ENCODE measurements at places on chromosomes 3 and 15.

DNA sequence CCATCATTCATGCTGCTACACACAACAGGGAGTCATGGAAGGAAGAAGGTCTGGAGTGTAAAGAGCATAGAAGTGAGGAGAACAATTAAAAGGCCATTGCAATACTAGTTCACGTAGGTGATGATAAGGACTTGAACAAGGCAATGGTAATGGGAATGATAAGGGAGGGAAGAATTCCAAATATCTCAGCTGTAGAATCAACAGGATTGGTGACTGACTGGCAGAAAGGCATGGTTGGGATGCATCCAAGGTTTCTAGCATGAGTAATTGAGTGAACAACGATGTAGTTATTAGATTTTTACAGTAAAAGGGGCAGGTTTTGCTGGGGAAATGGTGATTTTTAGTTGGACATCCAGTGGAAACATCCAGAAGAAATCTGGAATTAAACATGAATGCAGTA lies 2.4 kb upstream of the SEC62 start:
- DNase-seq: no peak

DNA sequence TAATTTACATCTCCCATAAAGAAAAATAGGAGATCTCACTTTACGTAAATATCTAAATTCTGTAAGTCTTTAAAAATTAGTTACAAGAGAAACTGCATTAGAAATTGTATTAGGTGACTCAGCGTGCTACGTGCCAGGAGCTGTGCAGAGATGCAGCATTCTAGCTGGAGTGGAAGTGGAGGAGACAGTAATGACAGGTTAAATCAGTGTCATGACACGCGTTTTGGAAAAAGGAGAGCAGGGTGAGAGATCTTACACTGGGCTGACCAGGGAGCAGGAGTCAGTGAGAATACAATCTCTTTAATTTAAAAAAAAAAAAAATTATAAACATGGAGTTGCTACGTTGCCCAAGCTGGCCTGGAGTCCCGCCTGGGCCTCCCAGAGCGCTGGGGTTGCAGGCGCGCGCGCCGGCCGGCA lies 635 bp downstream of the TUBGCP5 start:
- DNase-seq: no peak

- no peak for DNase-seq
These were observed 55.6 kb upstream of the RGMA start for GRCh38 chr15:93144463-93145236.

- DNase-seq: no peak
These were observed 38.4 kb upstream of the EHHADH start for GRCh38 chr3:185292238-185292637.

DNA sequence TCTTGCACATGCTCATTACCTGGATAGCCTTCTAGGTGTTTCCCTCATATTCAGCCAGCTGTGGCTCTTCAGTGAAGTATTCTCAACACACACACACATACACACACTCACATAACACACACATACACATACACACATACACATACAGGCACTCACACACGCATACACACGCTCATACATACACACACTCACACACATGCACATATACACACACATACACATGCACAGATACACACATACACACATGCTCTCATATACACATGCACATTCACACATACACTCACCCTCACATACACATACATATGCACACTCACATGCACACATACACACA lies 41.2 kb downstream of the GRK7 start:
- DNase-seq: no peak

DNA sequence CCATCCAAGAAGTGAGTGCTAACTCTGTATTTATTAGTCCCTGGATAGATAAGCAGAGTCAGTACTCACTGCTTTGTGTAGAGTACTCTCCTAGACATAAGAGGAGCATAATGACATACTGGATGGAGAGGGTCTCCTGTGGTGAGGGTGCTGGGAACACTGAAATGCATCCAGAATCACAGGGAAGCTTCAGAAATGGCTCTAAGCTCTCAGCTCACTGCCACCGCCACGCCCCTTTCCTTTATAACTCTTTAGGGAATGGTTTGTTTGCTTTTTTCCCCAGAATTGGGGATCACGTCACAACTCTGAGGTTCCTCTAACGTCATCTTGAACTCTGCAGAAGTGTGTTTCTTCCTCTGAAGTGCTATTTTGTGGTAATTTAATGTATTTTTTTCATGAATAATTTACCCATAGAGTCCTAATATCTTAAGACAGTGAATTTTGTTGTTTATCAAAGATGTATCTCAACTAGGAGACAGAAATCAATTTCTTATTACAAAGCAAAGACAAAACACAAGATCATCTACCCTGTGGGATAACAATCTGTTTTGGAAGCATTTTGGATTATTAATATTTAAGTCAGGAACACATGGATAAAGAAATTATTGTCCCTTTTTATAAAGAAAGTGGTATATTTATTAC lies 154.6 kb downstream of the PTPRG start:
- DNase-seq: no peak

DNA sequence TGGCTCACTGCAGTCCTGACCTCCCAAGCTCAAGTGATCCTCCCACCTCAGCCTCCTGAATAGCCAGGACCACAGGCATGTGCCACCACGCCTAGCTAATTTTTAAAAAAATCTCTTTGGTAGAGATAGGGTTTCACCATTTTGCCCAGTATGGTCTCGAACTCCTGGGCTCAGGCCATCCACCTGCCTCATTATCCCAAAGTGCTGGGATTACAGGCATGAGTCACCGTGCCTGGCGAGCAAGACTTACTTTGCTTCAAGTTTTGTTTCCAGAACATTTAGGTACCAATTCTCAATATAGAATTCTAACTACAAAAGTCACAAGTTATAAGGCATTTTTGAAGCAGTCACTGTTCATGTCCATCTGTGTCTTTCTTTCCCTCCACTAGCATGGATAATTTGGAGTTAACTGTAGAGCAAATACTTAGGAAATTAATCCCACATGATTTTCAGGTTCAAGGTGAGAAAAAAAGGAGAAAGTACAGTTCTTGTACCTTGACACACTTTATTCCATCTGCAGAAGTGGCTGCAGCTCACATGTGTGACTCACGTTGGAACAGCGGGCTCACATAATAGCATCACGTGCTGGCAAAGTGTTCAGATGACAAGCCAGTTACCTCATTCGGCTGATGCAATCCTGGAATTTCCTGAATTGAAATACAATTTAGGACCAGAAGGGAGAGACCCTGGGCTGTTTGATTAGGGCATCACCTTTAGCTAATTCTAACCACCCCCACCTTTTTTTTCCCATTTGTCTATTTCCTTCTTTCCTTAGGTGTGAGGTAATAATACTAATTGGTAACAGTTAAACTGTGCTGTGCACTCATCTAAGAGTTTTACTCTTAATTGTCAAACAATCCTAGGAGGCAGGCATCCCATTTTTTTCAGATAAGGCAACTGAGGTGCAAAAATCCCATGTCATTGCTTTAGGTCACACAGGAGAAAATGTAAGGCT lies 46.9 kb upstream of the NEDD4 start:
- no peak for DNase-seq

GRCh38 chr15:65263313-65263712 lies 23.4 kb downstream of the PARP16 start:
- no peak for DNase-seq

GRCh38 chr3:95272166-95272565 lies 1209.3 kb downstream of the NSUN3 start:
- DNase-seq: no peak

GRCh38 chr3:43095370-43095769 lies 10.5 kb downstream of the POMGNT2 start:
- DNase-seq: no peak

DNA sequence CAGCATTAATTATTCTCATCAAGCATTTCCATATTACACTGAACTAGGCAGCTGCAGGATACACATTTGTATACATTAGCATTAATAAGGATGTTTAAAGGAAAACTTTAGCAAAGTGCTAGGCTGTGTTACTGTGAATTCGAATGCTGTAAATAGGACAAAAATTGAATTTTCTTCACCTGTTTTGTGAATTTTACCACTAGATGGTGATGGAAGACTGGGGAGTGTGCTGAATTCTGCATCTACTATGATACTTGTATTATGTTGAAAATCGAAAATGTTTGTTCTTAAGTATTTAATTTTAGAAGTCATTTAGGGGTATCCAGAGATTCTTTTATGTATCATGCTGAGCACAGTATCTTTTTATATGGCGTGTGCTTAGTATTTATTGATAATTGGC lies 12.3 kb upstream of the P2RY14 start:
- DNase-seq: no peak

DNA sequence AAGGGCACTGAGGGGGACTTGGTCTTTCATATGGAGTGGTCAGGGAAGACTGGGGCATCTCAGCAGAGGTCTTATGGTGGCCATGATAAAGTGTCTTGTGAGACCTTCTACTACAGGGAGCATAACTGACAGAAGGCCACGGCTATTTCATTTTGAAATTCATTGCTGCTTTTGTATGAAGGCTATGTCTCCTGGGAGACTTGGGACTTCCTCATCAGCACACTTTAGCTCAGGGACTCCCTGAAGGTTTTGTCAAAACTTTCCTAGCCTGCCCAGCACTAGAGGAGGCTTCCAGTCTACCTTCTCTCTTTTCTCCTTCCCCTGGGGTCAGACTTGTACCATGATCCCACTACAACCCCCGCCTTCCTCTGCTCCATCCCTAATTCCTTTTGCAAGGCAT lies 77.2 kb upstream of the RASGRF1 start:
- DNase-seq: no peak

DNA sequence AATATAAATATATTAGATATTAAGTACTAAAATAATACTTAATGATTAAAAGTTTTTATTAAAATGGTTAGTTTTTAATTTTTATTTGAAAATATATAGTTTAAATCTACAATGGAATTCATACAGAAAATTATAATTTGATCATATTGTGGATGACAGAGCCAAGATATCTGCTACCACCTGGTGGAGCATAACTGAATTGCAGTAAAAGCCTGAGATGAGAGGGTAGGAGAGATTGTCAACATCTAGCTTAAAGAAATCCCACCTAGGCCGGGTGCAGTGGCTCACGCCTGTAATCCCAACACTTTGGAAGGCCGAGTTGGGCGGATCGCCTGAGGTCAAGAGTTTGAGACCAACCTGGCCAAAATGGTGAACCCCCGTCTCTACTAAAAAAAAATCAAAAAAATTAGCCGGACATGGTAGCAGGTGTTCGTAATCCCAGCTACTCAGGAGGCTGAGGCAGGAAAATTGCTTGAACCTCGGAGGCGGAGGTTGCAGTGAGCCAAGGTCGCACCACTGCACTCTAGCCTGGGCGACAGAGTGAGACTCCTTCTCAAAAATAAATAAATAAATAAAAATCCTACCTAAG lies 25.1 kb upstream of the CSTA start:
- DNase-seq: peak; percentile 15

DNA sequence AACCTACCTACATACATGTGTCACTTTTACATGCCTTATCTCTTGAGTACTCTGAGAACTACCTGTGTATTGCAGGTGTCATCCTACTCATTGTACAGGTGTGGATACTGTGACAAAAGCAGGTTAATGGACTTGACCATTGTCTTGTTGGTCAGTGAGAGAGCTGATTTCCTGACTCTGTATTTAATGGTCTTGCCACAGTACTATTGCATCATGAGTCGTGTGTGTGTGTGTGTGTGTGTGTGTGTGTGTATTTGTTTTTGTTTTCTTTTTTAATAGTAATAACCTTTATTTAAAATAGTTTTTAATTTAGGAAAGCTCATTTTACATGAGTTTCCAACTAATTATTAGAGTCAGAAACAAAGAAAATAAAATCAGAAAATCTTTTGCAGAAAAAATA lies 7.7 kb downstream of the SELENOT start:
- no peak for DNase-seq

DNA sequence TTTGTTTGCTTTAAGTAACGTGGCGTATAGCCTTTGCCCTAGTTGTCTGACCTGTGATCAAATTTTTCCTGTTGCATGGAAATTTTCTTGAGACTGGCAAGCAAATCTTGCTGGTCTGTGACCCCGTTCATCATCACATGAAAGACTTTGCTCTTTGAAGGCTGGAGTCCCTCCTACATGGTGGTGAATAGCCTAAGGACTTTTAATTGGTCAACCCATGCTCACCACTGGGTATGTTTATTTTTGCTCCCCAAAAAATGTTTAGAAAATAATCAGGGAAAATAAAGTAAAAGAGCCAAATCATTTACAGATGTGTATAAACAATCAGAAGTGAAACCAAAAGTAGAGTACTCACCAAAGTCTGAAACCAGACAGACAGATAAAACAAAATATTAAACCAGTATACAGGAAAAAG lies 1075.3 kb upstream of the ALCAM start:
- DNase-seq: no peak

DNA sequence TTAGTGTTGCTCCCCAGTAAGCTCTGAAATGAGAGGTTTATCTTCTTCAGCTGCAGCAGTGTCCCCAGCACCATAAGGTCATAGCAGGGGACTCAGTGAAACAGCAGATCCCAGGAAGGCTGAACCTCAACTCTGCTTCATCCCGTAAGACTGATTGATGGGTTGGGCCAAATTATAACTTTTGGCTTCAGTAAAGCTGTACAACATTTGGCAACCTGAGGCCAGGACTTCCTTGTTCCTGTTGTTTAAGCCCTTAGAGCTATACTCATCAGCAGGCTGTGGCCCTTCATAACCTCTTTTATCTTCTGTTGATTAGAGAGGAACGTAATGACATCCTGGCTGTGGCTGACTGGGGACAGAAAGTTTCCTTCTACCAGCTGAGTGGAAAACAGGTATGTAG lies 29.0 kb downstream of the IFT122 start:
- no peak for DNase-seq

GRCh38 chr15:28096411-28096669 lies 2.8 kb downstream of the OCA2 start:
- no peak for DNase-seq

DNA sequence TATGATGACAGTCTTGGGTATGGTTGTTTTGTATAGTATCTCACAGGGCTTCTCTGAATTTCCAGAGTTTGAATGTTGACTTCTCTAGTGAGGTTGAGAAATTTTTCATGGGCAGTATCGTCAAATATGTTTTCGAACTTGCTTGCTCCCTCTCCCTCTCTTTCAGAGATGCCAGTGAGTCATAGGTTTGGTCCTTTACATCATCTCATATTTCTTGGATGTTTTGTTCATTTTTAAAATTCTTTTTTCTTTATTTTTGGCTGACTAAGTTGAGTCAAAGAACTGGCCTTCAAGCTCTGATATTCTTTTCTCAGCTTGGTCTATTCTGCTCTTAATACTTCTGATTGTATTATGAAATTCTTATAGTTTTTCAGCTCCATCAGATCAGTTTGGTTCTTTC lies 282.3 kb upstream of the NECTIN3 start:
- DNase-seq: no peak

DNA sequence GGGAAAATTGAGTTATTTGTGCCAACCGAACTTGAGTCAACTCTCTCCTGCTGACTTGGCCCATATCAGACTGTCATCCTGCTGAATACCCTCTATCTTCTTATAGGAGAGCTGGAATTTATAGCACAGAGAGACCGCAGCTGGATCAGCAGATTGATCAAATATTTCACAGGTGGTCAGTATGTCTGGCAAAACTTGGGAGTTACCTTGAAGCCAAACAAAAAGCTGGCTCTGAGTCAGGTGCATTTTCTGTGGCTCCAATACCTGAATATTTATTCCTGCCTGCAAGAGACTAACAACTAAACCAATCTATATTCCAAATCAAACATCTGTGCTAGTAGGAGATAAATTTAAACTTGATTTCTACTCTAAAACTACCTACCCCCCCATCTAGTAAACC lies 752.1 kb upstream of the ALCAM start:
- no peak for DNase-seq

- DNase-seq: no peak
These were observed 121.3 kb upstream of the IL12A start for GRCh38 chr3:159867372-159867771.

GRCh38 chr15:84904419-84904818 lies 20.0 kb downstream of the SLC28A1 start:
- DNase-seq: no peak

All from stimulated activated CD4-positive, alpha-beta T cell treated with anti-CD3 and anti-CD28 coated beads, Interleukin-12 subunit alpha, Interleukin-12 subunit beta, amount 100 ng/mL, for 24 hours (primary cell).